ENCODE measurements at places on chromosomes 5 and 9. TPM values are rescaled to one million over a fixed set of nuclear protein-coding genes. Genes with fewer than 3 reads are reported as not detected.
A peak's percentile ranks its signal among the peaks of the same experiment; 100 is the strongest.

The FGF10 gene
- 6.9 TPM for total RNA-seq

The CNTFR gene
- total RNA-seq = 2.7 TPM

The WHRN gene
- total RNA-seq = 13.8 TPM

The PSD2 gene
- total RNA-seq = 0.74 TPM

The TNC gene
- total RNA-seq = 92.5 TPM

The CDC20B gene
- not detected for total RNA-seq

DNA sequence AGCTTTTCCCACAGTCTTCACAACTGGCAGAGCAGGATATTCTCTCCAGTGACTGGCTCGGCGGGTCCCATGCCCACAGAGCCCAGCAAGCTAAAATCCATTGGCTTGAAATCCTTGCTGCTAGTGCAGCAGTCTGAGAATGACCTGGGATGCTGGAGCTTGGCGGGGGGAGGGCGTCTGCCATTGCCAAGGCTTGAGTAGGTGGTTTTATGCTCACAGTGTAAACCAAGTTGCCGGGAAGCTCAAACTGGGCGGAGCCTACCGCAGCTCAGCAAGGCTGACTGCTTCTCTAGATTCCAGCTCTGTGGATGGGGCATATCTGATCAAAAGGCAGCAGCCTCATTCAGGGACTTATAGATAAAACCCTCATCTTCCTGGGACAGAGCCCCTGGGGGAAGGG is 194.1 kb downstream of the CCDC171 start:
- DNase-seq = no peak

DNA sequence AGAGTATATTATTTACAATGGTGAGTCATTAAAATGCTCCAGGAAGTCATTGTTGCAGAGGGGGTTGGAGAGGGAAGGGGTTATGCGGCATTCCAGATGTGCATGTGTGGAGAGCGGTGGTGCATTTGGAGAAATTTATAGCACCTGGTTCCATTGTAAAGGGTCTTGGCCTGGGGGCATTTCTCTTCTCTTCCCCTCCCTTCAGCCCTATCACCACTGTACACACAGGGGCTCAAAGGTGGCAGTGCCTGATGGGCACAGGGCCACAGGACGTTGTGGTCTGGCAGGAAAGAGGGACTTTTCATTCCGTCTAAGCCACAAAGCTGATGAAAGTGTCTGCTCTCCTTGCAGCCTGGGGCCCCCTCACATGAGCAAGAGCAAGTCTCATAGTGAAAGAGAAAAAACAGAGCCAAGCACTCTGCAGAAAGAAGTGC is 442.4 kb upstream of the ZNF462 start:
- DNase-seq = no peak

DNA sequence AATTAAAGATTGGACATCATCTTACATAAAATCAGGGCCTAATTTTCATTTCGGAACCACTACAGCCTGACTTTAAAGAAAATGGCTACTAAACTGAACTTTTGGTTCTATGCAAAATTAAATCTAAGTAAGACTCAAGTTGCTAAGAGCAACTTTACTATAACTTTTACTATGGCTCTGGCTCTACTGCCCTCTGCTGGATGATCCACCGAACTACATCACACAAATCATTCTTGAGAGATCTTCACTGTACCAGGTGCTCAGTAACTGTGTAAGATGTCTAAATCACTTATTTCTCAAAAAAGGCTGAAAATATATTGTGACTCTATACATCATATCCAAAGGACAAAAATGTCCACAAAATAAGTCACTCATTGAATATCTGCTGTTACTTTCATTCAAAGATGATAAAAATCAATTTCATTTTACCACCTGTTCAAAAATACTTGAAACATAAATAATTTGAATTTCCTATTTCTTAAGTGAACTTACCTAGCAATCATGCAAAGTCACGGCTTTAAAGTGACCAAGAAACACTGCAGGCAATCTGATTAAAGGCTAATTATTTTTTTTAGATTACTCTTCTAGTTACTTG is 13.5 kb downstream of the MOCS2 start:
- DNase-seq = peak; percentile 73

GRCh38 chr9:4788703-4789102 is 4.0 kb upstream of the RCL1 start:
- DNase-seq = no peak

DNA sequence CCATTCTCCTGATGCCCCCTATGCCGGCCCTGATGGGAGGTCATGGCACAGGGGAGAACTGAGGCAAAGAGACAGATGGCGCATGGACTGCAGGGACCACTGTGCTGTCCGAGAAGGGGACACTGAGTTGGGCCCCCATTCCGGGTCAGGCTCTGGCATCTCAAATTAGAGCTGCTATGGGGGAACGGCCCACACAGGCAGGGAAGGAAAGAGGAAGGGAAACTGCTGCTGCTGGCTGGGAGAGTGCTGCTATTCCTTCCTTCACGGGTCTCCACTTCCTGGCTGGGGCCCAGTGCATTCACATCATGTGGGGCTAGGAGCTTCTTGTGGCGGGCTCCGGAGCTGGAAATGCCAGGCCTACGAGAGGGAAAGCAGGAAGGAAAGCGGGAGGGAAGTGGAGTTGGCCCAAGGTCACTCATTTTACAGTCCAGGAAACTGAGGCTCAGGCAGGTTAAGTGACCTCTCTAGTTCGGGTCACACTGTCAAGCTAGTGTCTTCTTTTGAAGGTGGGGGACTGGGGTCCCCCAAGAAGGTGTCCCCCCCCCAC is 1.3 kb upstream of the CARD19 start:
- no peak for DNase-seq

- no peak for DNase-seq
These were observed 92.2 kb upstream of the MAMDC2 start for GRCh38 chr9:69951411-69951810.
